Stimulated activated CD4-positive, alpha-beta T cell treated with anti-CD3 and anti-CD28 coated beads, Interleukin-1b, Interleukin-23, amount 100 ng/mL, for 48 hours (primary cell): ENCODE measurements at places on chromosomes 1 and 21.

GRCh38 chr1:27520651-27521050 is 30.7 kb upstream of the WASF2 start:
- DNase-seq = no peak

DNA sequence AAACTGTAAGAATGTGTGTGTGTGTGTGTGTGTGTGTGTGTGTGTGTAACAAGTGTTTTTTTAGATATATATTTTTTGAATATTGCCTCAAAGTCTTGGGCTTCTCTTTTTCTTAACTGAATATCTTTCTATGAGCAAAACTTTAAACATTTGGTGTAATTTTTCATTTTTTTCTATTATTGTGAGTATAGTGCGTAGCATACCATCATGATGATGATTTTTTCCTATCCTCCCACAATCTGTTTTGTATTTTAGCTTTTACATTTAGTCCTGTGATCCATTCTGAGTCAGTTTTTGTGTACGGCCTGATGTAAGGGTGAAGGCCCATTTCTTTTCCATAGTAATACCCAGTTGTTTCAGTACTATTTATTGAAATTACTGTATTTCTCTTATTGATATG is 680.6 kb downstream of the TTLL7 start:
- DNase-seq = no peak

DNA sequence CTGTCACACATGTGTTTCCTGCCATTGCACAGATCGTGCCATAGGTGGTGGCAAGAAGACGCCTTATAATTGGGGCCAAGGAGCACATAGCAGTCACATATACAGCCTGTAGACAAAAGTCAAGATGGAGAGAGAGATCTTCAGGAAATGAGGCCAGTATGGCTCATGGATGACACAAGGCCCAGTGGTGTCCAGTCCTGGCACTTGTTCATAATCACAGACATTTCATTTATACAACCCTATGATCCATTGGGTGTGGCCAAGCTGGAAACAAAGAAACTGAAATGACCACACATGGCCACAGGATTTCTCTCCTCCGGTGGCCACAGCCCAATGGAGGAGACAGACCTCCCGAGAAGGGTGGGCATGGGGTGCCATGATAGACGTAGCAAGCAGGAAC is 78.5 kb upstream of the KAZN start:
- DNase-seq = no peak

DNA sequence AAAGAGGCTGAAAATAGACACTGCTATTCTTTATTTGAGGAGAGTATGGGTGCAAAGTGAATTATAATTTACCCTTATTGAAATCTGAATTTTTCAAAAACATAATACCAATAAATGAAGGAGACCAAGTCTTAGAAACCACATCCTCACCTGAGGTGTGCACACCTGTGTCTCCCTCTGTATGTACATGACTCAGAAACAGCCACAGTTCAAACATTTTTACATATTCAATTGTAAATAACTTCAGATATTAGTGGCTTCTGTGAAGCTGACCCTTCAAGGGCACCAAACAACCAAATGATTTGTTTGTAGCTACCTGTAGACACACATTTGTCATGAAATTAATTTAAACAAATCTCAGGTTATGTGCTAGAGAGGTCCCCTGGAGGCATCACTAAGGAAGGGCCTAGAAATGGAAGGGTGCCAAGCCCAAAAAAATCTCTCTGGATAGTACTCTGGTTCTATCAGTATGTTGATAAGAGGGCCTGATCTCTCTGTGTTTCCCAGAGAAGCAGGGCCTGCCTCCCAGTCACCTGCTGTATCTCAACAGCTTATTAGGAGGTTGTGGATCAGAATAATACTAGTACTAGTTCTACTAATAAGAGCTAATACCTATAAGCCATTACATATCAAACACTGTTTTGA is 28.1 kb downstream of the ERI3 start:
- DNase-seq = no peak

GRCh38 chr1:227280836-227281235 is 37.5 kb downstream of the CDC42BPA start:
- DNase-seq = no peak

DNA sequence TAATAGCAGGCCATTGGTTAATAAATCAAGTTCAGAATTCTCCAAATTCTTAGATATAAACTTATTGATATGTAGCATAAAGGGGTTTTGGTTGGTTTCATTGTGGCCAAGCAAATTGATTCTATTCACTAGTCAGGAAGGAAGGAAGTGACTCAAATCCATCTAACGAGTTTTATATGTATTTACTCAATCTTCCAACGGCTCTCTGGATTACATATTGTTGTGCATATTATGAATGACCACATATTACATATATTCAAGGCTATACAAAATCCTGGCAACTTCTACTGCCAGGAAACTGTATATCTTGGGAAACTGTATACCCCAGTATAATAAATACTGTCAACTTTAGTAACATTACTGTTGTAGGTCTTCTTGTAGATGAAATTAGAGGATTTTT is 20.1 kb upstream of the PDE4B start:
- DNase-seq = no peak

DNA sequence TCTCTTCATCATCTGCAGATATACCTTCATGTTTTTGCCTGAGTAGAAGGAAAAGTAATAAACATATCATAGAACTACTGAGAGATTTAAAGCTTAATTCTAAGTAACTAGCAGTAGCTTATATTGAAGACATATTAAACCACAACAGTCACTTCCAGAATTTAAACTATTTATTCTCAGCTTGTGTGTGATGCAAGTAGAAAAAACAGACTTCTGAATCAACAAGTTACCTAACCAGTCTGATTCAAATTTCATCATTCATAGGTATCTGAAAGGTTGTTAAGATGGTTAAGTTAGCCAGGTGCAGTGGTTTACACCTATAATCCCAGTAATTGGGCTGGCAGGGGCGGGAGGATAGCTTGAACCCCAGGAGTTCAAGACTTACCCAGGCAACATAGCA is 41.9 kb downstream of the SPAG17 start:
- no peak for DNase-seq

- no peak for DNase-seq
Measured at GRCh38 chr1:27322569-27323240, 742 bp downstream of the TMEM222 start.

- DNase-seq = no peak
Measured at GRCh38 chr1:47761974-47762373, 235.2 kb downstream of the TRABD2B start.

- no peak for DNase-seq
Measured at GRCh38 chr1:221692643-221693042, 49.2 kb downstream of the DUSP10 start.

- DNase-seq = no peak
Measured at GRCh38 chr1:96588416-96588995, 133.1 kb upstream of the PTBP2 start.

DNA sequence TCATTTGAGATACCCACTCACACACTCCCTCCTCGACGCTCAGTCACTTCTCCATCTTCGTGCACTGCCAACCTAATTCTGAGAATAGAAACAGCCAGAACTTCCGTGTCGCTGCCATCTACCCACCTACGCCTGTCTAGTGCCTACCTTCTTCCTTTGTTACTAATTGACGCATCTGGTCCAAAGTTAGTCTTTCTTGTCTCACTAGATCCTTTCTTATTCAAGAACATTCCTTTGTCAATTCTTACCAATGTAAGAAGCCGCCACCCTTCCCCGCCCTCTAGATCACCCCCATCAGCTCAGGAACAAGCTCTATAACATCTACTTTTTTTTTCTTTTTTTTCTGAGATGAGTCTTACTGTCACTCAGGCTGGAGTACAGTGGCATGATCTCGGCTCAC is 3.7 kb downstream of the PADI6 start:
- no peak for DNase-seq

GRCh38 chr1:96509951-96510350 is 211.6 kb upstream of the PTBP2 start:
- no peak for DNase-seq

- DNase-seq = no peak
Measured at GRCh38 chr1:108557296-108557695, 2.6 kb upstream of the EEIG2 start.

GRCh38 chr1:63982201-63982600 is 208.4 kb downstream of the ROR1 start:
- no peak for DNase-seq

GRCh38 chr1:180505732-180506335 is 3.5 kb upstream of the ACBD6 start:
- no peak for DNase-seq

DNA sequence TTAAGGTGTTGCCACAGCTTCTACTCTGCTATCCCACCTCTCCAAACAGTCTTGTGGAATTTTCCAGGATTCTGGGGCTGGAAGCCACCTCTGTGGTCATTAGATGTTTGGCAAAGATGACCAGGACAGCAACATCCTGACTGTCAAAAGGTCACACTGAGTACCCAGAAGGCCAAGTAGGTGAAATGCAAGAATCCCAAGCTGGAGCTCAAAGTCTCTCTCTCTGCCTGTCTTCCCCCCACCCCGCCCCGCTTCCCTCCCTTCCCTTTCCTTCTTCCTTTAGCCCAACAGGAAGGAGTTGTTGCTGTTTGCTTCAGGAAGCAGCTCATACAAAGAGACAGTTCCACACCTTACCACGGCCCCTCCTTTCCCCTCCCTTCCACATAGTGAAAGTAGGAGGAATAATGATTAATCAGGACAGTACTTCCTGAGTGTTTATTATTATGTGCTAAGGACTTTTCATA is 75.6 kb upstream of the SLC2A1 start:
- no peak for DNase-seq

DNA sequence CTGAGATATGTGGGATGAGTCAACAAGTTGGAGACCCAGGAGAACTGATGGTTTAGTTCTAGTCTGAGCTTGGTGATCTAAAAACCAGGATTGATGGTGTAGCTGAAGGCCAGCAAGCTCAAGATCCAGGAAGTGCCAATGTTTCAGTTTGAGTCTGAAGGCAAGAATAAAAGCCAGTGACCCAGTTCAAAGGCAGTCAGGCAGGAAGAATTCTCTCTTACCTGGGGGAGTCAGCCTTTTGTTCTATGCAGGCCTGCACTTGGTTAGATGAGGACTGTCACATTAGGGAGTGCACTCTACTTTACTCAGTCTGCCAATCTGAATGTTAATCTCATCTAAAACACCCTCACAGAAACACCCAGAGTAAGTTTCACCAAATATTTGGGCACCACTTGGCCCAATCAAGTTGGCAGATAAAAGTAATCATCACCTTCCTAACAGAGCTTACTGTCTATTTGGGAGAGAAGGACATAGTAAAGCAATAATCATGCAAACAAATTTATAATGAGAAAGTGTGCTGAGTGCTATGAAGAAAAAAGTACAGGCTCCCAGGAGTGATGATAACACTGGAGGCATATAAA is 63.4 kb downstream of the TSEN15 start:
- no peak for DNase-seq

DNA sequence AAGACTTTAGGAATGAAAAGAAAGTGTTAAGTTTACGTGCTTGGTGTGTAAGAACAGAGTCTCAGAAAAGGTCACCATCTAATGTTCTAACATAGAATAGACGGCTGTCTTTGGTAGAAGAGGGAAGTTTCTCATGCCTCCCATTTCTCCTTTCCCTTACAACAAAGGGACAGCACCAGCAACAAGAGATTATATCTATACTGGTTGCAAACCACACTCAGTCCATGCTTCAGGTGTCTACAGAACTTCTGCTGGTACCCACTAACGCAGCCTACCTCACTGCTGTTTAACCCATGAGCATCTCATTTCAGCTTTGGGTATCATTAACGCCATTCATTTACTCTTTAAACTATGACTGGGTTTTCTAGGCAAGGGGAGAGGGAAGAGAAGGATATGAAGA is 9.2 kb upstream of the ITPKB start:
- DNase-seq = no peak

GRCh38 chr1:145999321-146000024 is 3.1 kb upstream of the TXNIP start:
- DNase-seq = no peak

GRCh38 chr21:41369920-41370839 is 8.4 kb downstream of the MX2 start:
- DNase-seq = peak; percentile 47

DNA sequence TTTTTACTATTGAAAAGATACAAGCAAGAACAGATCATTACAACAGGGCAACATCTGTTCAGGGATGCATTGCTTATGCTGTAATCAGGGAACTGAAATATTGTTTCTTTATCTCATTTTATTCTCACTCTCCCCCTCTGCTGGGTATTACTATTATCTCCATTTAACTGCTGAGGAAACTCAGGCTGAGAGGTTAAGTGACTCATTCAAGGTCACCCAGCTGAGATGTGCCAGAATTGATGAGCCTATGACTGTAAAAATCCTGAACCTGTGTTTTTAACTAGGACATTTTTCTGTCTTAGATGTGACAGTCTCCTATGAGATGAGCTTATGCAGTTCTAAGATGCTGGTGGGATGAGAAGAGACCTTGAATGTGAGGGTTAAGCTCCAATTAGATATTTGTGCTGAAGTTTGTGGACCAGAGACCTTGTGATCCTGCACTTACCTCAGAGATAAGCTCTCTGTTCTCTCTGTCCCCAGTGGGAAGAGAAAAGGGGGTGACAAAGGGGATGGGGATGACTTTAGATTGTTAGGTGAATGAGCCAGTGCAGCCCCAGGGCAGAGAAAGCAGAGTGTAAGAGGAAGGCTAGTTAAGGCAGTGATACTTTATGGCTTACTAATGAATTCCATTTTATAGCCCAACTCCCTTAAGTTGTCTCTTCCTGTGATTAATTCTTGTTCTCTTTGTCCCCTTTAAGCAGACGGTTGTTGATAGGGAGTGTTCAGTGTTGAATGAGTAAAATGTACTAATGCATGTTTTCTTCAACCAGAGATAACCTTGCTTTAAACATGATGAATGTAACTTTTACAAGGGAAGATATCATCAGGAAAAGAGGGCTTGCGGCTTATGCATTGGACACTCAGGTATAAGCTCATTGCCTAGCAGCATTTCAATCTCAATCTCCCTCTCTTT is 111.4 kb downstream of the HLX start:
- DNase-seq = no peak

DNA sequence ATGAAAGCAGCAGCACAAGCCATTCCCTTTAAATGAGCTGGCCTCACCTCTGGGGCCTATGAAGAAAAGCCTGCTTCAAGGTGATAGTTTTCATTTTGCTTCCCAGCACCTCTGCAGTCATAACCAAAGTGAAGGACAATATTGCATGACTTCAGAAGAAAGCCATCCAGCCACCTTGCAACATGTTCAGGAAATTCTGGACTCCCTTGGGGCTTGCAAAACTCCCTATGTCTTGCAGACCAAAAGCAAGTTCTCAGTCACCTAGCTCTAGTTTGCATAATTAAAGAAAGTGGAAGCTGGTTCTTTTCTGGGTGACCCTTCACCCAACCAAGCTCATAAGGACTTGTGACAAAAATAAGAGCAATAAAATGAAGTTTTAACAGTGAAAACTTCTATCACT is 87.6 kb downstream of the GFI1 start:
- DNase-seq = no peak

- DNase-seq = no peak
Measured at GRCh38 chr1:110686188-110686587, 11.4 kb upstream of the KCNA3 start.

- no peak for DNase-seq
Measured at GRCh38 chr21:17197996-17198395, 314.8 kb upstream of the CXADR start.

- DNase-seq = no peak
Measured at GRCh38 chr1:31112266-31112935, 46.9 kb upstream of the PUM1 start.

- no peak for DNase-seq
Measured at GRCh38 chr1:183318433-183318832, 99.7 kb downstream of the NMNAT2 start.
